Kidney tubule cell (primary cell): ENCODE measurements at places on chromosomes 3 and 15.

DNA sequence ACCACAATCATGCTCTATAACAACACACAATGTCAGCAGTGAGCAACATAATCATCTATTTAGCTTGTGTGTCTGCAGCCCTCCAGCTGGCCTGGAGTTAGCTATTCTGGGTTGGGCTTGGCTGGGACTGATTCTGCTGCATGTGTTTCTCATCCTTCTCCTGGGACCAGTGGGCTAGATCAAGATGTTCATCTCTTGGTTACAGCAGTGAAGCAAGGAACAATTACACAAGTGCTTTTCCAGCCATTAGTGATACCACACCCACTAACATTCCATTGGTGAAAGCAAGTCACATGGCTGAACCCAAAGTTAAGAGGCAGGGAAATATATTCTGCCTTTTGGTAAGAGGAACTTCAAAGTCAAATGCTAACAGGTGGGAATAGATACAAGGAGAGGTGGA, 14.6 kb downstream of the NUDT16 start:
- DNase-seq, result no peak

GRCh38 chr3:181948286-181948685, 236.6 kb downstream of the SOX2 start:
- DNase-seq, result peak; percentile 23

GRCh38 chr3:10995871-10996270, 3.3 kb downstream of the SLC6A1 start:
- no peak for DNase-seq

- DNase-seq, result no peak
These were observed 21.3 kb downstream of the RTF1 start for GRCh38 chr15:41438206-41438605.

GRCh38 chr3:169340065-169340464, 323.4 kb downstream of the MECOM start:
- DNase-seq, result no peak

GRCh38 chr15:74808078-74808839, 4.4 kb upstream of the LMAN1L start:
- DNase-seq, result peak; percentile 63

- no peak for DNase-seq
These were observed 26.7 kb downstream of the FLNB start for GRCh38 chr3:58034738-58035523.

GRCh38 chr15:94691169-94691568, 459.8 kb downstream of the MCTP2 start:
- no peak for DNase-seq
